ENCODE measurements at places on chromosomes 2 and 18.

- DNase-seq = peak; percentile 61
Measured at GRCh38 chr2:8431446-8432125, 250.3 kb upstream of the ID2 start.

DNA sequence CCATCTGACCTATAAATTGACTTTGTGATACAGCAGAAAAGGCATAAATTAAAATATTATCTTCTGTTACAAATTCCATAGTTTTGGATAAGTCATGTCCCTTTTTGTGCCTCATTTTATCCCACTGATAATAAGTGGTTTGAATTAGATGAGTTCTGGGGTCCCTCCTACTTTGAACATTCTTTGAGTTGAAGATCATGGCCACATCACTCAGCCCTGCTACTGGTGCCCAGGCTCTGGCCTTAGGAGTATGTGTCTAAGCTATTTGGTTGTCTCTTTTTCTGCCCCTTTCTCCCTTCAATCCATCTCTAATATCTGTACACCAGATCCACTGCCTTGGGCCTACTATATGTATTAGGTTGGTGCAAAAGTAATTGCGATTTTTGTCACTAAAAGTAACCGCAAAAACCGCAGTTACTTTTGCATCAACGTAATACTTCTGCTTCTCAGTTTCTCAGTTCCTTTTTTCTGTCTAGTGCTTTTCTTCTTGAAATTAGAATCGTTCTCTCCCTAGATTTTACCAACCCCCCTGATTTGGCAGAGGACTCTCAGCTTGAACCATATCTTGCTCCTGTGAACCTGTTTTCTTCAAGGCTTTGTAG is 362.5 kb upstream of the TNP1 start:
- no peak for DNase-seq

GRCh38 chr2:29166242-29167039 is 51.2 kb downstream of the CLIP4 start:
- peak; percentile 12 for DNase-seq

GRCh38 chr18:79738581-79739439 is 58.9 kb upstream of the KCNG2 start:
- DNase-seq = no peak

GRCh38 chr18:76479351-76480238 is 15.4 kb downstream of the ZNF516 start:
- DNase-seq = no peak

DNA sequence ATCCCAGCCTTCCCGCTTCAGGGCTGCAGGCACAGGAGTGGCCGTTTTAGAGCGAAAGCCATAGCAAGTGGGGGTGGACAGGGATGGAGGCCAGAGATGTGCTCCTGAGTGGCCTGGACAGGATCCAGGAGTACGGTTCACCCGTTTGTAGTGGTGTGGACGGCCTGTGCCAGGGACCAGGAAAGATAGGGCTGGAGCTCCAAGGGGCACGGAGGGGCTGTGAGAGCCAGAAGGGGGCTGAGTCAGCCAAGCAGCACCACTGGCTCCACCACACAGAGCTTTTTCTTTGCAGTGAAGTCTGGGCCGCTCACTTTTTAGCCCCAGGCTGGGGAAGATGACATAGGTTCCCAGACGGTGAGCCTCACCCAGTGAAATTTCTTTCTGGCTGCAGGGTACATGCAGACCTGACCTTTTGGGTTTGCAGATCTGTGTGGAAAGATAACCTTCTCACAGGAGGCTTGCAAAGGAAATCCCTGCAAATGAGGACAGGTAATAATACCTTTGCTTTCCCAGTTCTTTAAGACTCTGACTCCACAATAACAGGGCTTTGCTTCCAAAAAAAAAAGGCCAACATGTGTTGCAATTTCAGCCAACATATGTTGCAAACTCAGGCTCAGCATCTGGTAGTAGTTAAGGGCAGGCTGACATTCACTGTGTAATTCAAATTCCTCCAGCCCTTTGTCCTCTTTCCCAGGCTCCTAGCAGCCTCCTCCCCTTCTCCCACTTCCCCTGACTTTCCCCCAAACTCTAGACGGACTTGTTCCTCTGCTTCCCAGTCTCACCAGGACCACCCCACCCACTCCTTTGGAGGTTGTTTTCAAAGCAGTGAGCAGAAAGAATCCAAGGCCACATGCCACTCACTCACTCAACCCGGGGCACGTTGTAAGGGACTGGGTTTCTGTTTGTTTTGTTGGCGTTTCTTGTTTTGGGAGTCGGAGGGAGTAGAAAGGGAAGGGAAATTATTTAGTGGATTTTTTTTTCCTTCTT is 20.3 kb upstream of the LAPTM4A start:
- DNase-seq = peak; percentile 97

DNA sequence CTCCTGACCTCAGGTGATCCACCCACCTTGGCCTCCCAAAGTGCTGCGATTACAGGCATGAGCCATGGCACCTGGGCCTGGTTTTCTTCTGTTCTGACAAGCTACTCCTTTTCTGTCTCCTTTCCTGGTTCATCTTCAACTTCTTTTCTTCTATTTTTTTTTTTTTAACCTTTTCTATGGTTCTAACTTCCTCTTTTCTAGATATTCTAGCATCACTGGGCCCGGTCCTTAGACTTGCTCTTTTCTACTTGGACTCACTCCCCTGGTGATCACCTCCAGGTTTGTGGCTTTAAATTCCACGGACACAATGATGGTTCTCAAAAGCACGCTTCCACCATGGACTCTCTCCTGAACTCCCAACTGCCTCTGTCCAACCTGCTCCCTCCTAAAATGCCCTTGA is 2.0 kb downstream of the EIF2AK2 start:
- no peak for DNase-seq

- DNase-seq = peak; percentile 68
Measured at GRCh38 chr2:229084447-229084846, 186.6 kb downstream of the PID1 start.

DNA sequence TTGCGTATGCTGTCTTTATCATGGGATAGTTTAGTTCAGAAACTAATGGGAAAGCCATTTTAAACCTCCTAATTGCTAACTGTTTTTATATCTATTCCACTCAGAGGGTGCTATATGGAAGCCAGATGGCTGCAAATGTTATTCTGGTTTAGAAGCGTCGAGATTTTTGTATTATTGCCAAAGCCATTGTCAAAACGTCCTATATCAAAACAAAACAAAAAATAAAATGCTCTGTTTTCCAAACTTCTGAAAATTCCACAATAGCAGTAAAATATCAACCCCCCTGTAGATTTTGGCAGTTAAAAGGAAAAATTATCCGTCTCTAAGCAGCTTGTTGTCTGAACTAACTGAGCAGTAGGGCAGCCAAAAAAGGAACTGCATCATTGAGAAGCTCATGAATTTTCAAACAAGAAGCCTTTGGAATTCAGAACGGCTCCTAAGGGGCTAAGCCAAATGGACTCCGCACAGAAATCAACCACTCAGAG is 195.4 kb upstream of the CWC22 start:
- peak; percentile 22 for DNase-seq

DNA sequence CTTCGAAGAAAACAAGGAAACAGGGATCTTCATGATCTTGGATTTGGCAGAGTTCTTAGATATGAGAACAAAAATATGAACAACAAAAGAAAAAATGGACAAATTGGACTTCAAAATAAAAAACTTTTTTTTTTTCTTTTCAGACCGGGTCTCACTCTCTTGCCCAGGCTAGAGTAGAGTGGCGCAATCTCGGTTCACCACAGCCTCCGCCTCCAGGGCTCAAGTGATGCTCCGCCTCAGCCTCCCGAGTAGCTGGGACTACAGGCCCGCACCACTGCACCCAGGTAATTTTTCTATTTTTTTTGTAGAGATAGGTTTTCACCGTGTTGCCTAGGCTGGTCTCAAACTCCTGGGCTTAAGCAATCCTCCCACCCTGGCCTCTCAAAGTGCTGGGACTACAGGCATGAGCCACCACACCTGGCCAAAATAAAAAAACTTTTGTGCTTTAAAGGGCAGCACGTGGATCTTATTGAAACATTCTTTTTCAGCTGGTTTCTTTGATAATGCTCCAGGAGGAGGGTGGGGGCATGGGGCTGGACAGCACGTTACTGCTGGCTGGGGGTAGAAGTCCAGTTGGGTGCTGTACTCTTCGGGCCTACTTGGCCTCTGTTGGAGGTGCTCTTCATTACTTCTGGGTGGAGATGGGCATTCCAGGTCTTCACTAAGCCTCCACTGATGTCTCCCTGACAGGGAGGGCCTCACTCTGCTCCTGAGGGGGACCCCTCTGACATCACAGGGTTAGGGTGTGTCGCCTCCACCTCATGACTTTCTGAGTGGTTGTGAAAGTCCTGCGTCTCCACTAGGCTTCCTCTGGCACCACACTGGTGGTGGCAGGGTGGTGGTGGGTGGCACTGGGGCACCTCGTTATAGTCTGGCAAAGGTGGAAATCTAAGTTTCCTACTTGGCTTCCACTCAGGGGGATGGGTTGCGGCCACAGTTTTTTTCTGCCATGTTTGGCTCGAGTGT is 150.5 kb upstream of the XPO1 start:
- DNase-seq = no peak

DNA sequence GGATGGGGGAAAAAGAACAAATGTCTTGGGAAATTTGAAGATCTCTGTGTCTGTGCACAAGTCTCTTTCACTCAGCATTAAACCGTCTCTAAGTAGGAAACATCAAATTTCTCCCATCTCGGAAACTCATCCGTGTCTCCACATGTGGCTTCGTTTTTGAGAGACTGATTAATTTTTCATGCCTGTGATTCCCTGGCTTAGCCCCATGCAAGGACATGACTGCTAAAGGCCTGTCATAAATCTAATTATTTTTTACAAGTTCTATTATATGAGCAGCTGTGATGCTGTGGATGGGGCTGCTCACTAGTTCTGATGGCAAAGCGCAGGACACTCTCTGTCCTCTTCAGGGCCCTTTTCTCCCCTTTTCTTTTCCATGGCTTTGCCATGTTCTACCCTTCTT is 129.1 kb downstream of the RGPD3 start:
- no peak for DNase-seq

DNA sequence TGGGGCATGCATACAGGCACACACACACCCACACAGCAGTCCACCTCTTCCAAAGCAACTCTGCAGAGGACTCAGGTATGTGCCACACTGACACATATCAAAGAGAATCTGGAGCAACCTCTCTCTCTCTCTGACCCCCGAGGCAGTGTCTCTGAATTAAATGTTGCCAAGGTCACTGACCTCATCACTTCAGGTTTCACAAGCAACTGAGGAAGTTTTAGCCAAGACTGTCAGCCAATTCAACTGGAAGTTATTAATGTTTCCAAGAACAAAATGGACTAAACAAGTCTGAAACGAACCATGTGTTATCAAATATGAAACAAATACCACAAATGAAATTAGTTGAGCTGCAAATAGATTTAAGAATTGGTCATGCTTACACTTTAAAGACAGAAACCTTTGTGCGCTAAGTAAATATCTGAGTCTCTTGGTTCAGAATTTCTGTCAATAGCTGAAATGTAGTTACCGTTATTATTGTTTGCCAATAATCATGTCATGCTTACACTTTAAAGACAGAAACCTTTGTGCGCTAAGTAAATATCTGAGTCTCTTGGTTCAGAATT is 86.1 kb downstream of the SLC25A12 start:
- no peak for DNase-seq

GRCh38 chr18:36315736-36316135 is 18.2 kb downstream of the FHOD3 start:
- DNase-seq = peak; percentile 75

DNA sequence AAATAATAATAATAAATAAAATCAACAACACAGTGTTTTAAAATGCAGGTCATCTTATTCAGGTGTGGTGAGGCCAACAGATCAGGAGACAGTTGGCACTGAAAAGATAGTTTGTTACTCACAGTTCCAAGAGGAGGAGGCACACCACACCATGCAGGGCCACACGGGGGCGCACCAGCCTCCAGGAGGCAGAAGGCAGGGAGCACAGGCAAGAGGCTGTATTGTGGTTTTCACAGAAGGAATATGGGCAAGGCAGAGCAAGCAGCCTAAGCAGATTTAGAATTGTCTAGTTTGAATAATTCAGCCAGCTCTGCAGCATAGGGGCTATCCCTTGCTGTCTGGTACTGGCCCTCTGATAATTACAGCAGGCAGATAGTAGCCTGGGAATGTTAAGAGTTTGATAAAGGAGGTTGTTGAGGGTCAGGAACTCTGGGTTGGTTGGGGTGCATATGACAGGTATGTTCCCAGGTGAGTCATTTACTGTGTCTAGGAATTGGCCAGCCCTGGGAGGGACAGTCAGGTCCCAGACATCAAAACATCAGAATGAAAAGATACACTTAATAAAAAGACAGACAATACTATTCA is 31.3 kb downstream of the KIAA2012 start:
- peak; percentile 59 for DNase-seq

GRCh38 chr18:31490387-31490786 is 7.6 kb upstream of the DSG2 start:
- DNase-seq = no peak

- DNase-seq = peak; percentile 91
Measured at GRCh38 chr18:56257205-56257604, 381.2 kb downstream of the TXNL1 start.

- DNase-seq = no peak
Measured at GRCh38 chr2:128371248-128371630, 52.6 kb upstream of the HS6ST1 start.

- DNase-seq = peak; percentile 34
Measured at GRCh38 chr2:107589079-107589491, 237.6 kb upstream of the RGPD4 start.

GRCh38 chr2:135742325-135742757 is 686 bp downstream of the UBXN4 start:
- DNase-seq = peak; percentile 38

- peak; percentile 66 for DNase-seq
Measured at GRCh38 chr18:24878289-24878688, 417.9 kb downstream of the HRH4 start.

DNA sequence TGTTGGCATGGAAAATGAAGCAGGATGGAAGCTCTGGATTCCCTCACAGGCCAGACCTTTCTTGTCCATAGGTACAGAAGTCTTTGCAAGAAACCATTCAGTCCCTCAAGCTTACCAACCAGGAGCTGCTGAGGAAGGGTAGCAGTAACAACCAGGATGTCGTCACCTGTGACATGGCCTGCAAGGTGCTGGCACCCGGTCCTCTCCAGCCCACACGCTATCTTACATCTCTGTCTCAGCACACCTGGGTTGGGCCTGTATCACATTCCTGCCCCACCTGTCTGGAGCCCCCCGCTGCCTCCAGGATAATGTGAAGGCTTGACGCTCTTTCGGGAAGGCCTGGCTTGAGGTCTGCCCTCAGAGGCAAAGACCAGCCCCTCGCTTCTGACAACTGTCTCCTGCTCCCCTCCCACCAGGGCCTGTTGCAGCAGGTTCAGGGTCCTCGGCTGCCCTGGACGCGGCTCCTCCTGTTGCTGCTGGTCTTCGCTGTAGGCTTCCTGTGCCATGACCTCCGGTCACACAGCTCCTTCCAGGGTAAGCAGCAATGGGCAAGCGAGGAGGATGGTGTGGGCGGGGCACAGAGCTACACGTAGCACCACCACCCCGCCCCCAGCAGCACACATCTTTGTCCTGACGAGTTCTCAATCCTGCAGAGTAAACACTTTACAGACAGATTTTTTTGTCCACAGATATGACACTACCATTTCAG is 6.0 kb downstream of the TMEM214 start:
- DNase-seq = no peak

DNA sequence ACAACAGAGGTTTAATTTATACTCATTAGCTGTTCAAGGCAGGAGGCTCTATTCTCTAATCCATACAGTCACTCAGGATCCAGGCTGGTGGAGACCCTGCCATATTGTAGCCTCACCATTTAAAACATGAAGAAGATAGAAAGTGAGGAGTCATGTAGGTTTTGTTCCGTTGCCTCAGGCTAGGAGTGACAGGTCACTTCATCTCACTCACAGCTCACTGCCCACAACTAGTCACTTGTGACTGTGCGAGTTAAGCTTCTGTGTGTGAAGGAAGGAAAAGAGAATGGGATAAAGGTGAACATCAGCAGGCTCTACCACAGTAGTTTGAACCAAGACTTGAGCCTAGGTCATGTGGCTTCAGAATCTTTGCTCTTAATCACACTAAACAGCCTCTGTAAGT is 9.0 kb upstream of the IGFBP2 start:
- no peak for DNase-seq
